ENCODE measurements at places on chromosomes 2 and 18. TPM values are rescaled to one million over a fixed set of nuclear protein-coding genes. Genes with fewer than 3 reads are reported as not detected.
A peak's percentile ranks its signal among the peaks of the same experiment; 100 is the strongest.

The CAPN14 gene
- total RNA-seq: 0.11 TPM

The IL36B gene
- total RNA-seq: not detected

The FEV gene
- total RNA-seq: not detected

The TMEM163 gene
- total RNA-seq: 0.94 TPM

The LIMS4 gene
- total RNA-seq: 1.1 TPM

- no peak for DNase-seq
- peaks cover 12% of the 10 kb centered on the region for H3K4me1 ChIP-seq
- no peak overlapping the region for H3K4me3 ChIP-seq
- no peak overlapping the region for H3K27ac ChIP-seq
- H3K27me3 ChIP-seq: no peaks in the 10 kb centered on the region
- H3K36me3 ChIP-seq: 0 out of 2 replicates have a peak, but pooled peaks cover 5% of the 10 kb centered on the region
These were observed 34.0 kb upstream of the SPTBN1 start for GRCh38 chr2:54422072-54422581.

DNA sequence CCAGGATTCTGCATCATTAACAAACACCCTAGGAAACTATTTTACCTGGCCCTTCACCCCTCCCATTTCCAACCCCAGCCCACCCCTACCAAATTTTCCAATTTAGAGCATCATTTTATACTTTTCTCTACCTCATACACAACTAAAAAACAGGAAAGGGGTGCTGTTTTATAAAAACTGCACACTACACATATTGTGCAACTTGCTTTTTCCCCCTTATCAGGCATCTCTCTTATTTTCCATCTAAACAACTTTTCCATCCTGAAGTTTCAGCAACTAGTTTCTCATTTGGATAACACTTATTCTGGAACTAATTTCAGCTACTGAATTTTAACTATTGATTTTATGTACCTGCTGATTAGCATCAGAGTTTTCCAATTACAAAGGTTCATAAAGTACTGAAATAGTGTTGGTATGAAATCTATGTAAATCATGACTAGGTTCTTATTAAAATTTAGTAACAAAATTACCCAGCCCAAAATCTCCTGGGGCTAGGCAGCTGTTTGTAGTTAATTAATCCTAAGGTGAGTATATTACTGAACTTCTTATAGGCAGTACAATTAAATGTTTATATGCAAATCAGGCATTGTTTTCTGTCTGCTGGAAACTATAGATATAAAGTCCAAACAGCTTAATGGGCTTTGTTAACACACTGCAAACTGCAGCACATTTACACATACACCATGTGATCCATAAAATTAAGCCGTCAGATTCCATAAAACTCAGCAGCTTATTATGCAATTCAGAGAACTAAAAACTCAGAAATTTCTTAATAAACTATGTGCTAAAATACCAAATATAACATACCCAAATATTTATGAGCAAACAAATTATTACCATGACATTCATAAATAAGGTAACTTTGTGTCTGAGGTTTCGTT, 7.9 kb downstream of the SF3B1 start:
- no peaks in the 10 kb centered on the region for H3K27me3 ChIP-seq
- H3K36me3 ChIP-seq: peaks cover 23% of the 10 kb centered on the region
- peaks cover 41% of the 10 kb centered on the region for H3K4me1 ChIP-seq
- no peak overlapping the region for H3K4me3 ChIP-seq
- DNase-seq: no peak

GRCh38 chr2:195338856-195339255, 318.2 kb upstream of the SLC39A10 start:
- H3K27ac ChIP-seq: no peak overlapping the region
- H3K4me1 ChIP-seq: peaks cover 8% of the 10 kb centered on the region
- no peak overlapping the region for H3K4me3 ChIP-seq
- no peaks in the 10 kb centered on the region for H3K27me3 ChIP-seq
- H3K36me3 ChIP-seq: no peaks in the 10 kb centered on the region

DNA sequence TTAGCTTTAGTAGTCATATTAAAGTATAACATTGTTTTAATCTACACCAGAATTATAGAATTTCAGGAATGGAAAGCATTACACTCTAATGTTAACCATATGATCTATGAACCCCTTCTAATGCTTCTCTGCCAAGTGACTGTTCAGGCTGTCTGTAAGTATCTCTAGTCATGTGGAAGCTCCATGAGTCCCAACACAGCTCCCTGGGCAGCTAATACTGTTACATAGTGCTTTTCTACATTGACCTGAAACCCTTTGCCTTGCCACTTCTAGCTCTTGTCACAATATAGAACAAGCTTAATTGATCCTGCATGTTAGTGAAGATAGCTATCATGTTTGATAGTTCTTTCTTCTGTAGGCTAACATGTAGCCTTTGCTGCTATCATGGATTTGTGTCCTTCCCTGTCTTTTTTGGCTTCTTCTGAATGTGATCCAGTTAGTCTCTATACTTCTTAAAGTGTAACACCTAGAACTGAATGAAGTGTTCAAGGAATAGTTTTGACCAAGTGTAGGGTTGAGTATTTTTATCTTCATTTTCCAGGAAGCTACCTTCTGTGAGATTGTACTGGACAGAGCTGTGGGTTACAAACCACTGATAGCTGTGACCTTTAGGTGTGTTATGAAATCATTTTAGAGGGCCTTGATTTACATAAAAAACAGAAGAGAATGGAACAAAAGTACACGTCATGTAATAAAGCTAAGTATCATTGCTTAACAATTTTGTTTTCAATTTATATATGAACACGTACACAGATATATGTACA, 23.7 kb downstream of the BABAM2 start:
- no peak overlapping the region for H3K4me3 ChIP-seq
- no peaks in the 10 kb centered on the region for H3K36me3 ChIP-seq
- H3K27me3 ChIP-seq: no peaks in the 10 kb centered on the region
- H3K27ac ChIP-seq: no peak overlapping the region

GRCh38 chr2:178845566-178846457, 38.6 kb upstream of the TTN start:
- peaks cover 21% of the 10 kb centered on the region for H3K36me3 ChIP-seq
- H3K27me3 ChIP-seq: peaks cover 3% of the 10 kb centered on the region
- peaks cover 42% of the 10 kb centered on the region for H3K4me1 ChIP-seq
- peak overlapping the region; percentile 54 for H3K27ac ChIP-seq
- DNase-seq: no peak
- H3K4me3 ChIP-seq: peak overlapping the region; percentile 4

DNA sequence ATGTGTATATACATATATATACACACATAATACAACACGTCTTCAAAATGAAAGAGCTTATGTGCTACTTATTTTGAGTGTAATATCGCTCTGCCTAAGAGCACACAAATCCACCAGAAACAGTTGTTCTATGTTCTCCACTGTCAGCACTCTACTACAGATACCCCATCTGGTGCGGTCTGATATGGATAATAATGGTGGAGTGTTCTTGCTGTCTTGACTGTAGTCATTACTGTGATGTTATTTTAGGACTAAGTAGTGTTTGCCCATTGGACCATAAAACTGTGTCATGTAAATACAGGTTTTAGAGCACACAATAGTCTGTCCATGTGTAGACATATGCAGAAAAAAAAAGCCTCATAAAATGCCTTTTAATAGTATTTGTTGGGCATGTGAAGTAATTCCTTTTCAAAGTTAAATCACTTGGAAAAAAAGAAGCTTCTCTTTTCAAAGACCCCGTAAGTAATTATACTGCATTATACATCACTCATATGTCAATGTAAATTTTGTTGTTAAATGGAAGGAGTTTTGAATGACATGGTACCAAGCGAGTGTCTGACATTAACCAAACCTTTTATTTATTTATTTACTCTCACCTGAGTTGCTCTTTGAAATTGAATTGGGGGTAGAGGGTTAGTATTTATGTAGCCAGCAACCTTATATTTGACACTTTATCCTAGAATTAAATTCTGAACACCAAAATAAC, 1249.2 kb upstream of the ZEB2 start:
- no peak overlapping the region for H3K4me3 ChIP-seq
- no peak for DNase-seq
- no peaks in the 10 kb centered on the region for H3K4me1 ChIP-seq

DNA sequence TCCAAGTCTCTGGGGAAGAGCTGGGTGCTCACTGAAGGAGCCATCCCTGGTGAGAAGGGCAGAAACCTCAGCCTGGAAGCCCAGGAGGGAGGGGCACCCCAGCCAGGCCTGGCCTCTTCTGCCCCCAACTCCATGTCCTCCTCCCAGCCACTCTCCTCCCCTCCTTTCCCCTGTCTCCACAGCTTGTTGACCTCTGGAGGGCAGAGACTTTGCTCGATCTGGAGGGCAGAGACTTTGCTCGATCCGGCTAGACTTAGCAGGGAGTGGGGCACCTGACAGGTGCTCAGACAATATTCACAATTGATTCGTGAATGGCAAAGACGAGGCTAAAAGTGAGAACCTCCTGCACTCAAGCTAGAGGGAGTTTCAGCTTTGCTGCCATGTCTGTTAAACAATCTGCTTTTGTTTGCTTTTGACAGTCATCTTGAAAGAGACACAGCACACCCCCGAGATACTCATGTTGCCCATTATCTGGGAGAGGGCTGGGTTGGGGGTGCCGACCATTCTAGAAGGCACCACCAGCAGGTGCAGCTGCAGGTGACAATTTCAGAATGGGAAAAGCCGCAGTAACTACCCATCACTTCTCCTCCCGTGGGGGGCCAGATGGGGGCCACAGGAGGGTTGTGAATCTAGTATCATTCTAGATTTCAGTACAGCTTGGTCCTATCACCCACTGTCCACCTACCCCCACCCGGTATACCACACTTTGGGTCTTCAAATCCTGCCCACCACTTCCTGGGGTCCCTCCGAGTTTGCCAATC, 54.8 kb downstream of the DNMT3A start:
- DNase-seq: no peak
- no peak overlapping the region for H3K27ac ChIP-seq
- peaks cover 2% of the 10 kb centered on the region for H3K36me3 ChIP-seq
- no peak overlapping the region for H3K4me3 ChIP-seq
- no peaks in the 10 kb centered on the region for H3K27me3 ChIP-seq

DNA sequence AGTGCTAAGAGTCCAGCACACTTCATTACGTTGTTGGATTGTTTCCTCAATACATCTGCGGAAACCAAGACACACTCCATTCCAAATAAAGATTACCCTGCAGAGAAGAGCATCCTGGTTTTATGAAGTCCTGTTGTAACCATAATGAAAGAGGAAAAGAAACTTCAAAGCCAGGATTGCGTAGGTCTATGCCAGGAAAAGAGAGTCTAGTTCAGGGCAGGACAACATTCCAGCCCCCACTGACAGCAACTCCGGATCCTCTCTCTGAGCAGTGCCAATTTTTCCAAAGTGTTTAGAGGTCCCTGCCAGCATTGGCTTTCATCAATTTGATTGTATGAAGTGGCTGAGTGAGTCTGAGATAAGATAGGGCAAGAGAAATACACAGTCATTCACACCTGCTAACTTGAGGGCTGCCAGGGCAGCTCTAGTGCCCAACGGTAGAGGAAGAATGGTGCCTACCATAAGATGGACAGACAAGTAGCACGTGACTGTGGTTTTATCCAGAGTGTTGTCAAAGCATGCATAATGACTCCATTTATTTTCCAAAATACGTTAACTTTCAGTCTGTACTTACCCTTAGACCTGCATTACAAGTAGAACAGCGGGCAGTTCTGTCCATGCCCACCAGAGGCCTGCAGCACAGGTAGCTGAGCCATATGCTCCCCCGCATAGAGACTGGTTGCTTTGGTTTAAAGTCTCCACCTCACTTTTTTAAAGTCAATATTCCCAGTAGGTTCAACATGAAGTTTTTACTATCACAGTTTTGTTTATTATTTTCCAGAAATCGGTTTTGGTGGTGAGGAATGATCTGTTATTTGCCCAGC, 23.7 kb downstream of the PIEZO2 start:
- peaks cover 17% of the 10 kb centered on the region for H3K36me3 ChIP-seq
- no peak for DNase-seq
- 0 out of 2 replicates have a peak, but pooled peaks cover 3% of the 10 kb centered on the region for H3K4me1 ChIP-seq
- no peak overlapping the region for H3K27ac ChIP-seq
- no peaks in the 10 kb centered on the region for H3K27me3 ChIP-seq

DNA sequence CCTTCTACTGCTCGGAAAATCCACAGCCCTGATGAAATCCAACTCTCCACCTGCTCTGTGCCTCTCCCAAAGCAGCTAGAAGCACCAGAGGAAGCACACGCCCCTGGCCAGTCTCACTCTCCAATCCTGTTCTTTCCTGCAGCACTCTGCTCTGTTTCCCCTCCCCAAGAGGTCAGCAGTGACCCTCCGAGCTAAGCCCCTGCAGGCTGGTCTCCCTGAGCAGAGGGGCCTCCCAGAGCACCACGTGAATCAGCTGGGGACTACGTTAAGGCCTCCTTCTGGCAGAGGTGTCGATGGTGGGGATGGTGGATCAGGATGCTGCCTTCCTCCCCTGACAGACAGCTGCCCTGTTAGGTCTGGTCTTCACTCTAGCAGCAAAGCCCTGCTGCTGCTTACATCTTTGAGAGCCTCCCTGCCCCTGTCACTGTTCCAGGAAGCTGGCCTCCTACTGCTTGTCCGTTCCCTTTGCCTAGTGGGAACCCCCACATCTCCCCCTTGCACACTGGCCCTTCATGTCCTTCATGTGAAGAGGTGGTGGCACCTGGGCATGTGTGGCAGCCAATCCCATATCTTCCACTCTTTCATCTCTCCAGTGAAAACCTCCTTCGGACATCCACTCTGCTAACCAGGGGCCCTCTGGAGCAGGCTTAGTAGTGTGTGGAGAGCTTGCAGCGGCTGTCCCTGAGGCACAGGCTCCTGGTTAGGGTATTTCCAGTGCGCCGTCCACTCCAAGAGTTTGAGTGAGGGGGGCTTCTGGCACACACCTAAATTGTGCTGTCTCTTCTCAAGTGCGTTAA, 307.5 kb upstream of the HS6ST1 start:
- H3K4me3 ChIP-seq: no peak overlapping the region
- H3K27ac ChIP-seq: no peak overlapping the region
- H3K4me1 ChIP-seq: peaks cover 18% of the 10 kb centered on the region
- H3K27me3 ChIP-seq: peaks cover 4% of the 10 kb centered on the region
- DNase-seq: no peak
- no peaks in the 10 kb centered on the region for H3K36me3 ChIP-seq

GRCh38 chr18:10475654-10476291, 21.3 kb downstream of the APCDD1 start:
- no peak overlapping the region for H3K27ac ChIP-seq
- no peak for DNase-seq
- H3K36me3 ChIP-seq: peaks cover 15% of the 10 kb centered on the region

DNA sequence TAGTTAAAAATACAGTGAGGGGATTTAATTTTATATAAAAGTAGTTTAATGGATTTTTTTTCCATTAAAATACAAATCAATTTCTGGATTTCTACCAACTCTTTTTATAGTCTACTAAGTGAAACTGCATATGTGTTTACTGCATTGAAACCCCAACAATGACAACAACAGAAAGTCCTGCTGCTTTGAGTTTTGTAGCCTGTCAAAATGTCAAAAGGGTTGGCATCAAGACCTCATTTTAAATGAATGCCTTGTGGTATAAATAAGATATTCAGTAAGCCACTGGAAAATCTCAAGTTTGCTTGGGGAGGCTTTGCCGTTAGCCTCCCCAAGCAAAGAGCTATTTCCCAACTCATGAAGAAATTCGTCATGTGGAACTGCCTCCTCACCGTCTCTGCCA, 440.3 kb upstream of the HNMT start:
- no peak overlapping the region for H3K27ac ChIP-seq
- H3K4me1 ChIP-seq: peaks cover 18% of the 10 kb centered on the region
- no peak overlapping the region for H3K4me3 ChIP-seq
- H3K27me3 ChIP-seq: no peaks in the 10 kb centered on the region
- DNase-seq: no peak
